ENCODE measurements at places on chromosomes 3 and 15.

DNA sequence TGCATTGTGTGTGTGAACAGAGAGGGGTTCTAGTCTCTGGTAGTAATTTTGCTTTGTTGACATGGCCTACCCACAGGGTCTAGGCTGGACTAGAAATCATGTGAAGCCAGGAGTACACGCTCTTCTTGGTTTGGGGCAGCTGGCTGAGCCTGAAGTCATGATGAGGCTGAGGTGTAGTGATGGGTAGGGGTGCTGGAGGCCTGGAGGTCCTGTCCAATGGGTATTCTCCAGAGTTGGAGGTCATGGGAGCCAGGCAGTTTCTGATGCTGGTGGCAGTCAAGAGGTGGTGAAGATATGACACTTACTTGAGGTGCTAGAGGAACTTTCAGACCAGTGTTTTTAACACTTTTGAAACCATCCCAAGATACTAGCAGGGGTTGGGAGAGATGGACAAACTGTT, 18.5 kb upstream of the EPHB1 start:
- DNase-seq, result no peak

GRCh38 chr3:184022323-184022722, 4.6 kb upstream of the ABCC5 start:
- DNase-seq, result no peak

- DNase-seq, result no peak
Observed at GRCh38 chr3:70065696-70066253, 66.2 kb downstream of the SAMMSON start.

DNA sequence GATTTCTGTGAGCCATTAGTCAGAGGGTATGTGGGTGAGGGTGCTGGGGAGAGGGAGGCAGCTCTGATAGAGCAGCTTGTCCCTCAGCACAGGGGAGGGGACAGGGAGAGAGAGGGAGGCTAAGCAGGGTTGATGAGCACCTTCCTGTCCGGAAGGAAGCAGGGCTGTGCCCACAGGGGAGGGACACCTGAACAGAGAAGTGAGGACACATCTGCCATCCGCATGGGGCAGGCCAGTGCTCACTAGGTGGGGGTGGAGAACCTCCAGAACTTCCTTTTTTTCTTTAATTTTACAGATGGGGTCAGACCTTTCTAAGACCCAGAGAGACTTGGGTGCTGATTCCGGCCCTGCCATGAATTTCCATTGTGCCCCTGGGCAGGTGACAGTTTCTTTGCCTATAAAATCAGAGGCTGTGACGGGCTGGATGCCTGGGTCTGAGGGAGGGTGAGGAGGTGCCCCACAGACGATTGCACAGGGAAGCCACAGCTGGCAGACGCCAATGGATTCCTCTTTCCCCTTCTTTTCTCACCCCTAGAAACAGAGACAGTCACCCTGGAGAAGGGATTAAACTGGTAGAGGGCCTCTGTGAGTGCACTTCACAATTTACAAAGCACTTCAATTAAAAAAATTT, 4.1 kb upstream of the TGM5 start:
- no peak for DNase-seq

DNA sequence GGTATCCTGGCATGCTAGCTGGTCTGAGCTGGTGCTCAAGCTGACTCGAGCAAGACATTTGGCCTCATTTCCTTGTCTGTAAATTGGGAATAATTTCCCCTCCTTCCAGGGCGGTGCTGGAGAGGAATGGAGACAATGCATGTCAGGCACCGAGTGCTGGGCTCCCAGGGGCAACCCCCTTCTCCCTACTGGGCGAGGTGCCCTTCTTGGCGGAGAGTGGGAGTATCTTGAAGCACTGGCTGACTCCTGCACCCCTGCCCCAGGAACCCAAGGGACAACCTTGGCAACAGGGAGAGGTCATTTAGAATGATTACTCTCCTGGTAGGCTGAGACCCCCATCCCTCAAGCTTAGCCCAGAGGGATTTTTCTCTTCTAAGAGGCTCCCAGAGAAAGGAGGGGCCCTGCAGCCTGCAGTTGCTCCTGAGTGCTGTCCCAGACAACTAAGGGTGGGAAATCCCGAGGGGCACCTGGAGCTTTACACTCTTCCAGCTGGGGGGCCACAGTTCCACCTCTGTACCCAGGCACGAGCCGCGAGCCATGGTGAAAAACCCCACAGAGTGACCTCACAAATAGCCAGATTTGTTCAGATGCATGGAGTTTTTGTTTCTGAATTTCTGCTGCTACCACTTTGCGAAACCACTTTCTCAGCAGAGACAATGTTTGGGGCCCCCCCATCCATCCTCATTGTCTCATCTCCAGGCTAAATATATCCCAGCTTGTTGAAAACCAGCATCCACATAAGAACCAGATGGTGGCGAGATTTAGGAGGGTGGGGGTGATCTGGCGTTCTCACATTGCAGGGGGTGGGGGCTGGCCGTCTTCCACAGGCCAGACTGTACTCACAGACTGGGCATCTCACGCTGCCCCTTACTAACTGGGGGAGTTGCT, 44.8 kb downstream of the ABTB1 start:
- no peak for DNase-seq

DNA sequence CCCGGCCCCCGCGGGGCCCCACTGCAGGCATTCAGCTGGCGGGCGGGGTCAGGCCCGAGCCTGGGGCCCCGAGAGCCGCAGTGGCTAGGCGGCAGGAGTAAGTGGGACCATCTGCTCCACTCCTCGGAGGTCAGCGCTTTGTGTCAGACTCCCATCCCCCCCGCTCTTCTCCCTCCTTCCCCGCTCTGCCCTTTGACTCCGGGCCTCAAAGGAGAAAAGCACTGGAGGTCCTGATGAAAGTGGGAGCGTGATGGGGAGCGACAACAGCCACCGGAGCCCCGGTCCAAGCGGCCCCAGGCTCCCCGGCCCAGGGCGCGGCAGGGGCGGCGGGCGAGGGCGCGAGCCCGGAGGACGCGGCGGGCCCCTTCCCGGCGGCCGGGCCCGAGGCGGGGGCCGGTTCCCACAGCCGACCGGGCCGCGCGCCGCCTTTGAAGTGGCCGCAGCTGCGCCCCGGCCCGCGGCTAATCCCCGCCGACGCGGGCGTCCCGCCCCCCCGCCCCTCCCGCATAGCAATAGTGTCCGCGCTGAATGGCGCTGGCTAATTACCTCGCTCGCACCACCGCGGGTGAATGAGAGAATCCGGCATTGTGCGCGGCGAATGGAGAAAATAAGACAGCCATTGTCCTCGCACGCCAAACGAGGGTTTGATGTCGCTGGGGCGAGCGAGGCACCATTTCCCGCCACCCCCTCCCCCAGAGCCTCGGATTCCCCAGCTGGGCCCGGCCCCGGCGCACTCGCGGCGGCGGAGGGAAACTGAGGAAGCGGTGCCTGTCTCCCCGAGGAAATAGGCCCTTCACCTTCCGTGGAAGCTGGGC, 22.4 kb downstream of the IGDCC3 start:
- DNase-seq, result no peak

GRCh38 chr3:188948997-188949389, 222.8 kb upstream of the TPRG1 start:
- no peak for DNase-seq

- DNase-seq, result no peak
Observed at GRCh38 chr3:27657871-27658270, 64.3 kb downstream of the EOMES start.

GRCh38 chr3:183295211-183295610, 42.2 kb downstream of the B3GNT5 start:
- no peak for DNase-seq

DNA sequence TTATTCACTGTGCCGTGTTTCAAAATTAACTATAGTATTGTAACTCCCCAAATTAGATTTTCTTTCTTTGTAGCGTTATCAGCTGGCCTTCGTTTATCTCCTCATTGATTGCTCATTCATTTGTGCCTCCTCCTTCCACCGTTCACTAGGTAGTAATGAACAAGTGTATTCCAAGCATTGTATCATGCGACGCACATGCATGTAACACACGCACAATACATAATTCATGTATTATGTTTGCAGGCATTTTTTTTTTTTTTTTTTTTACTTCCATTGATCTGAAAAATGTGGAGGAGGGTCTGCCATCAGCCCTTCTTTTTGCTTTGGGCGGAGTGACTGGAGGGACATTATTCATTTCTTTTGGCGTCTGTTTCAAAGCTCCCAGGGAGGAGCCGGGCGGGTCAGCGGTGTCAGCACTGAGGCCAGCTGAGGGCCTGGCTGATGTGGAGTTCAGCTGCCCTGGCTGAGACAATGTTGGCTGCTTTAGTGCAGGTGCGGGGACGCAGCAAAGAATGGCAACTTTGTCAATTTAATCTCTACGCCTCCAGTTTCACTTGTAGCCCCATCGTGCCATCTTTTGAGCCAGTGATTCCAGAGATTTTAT, 107.0 kb downstream of the MCTP2 start:
- DNase-seq, result no peak

DNA sequence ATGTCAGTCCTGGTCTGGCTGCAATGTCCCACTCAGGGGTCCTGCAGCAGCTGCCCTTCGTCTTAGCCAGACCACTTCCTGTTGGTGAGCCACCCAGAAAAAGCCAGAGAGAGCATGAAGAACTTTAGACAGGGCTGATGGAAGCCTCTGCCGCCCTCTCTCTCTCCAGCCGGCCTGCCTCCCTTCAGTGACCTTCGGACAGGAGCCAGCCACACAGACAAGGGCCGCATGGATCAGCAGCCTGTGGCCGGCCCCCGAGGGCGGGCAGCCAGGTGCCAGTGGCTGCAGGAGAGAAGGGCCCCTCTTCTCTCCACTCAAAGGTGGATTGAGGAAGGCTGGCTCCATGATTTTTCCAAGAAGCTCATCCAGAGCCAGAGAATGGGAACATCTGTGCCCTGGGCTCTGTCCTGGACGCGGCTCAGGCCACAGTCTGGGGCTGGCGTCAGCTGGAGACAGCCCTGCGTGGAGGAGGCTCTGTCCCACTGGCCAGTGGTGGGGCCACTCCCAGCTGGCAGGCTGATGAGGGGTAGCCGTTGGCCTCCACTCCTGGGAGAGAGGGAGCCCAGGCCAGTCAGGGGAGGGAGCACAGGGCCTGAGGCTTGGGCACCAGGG, 42.9 kb downstream of the ISG20 start:
- no peak for DNase-seq

Measured in NCI-H1417 treated with DMSO at 0.1 percent for 48 hours (cell line).